C1 segment of cervical spinal cord (tissue), 14 donors: ENCODE measurements at places on chromosomes 2 and 18.

- DNase-seq, result no peak
Measured at GRCh38 chr2:190822043-190822442, 58.6 kb upstream of the GLS start.

DNA sequence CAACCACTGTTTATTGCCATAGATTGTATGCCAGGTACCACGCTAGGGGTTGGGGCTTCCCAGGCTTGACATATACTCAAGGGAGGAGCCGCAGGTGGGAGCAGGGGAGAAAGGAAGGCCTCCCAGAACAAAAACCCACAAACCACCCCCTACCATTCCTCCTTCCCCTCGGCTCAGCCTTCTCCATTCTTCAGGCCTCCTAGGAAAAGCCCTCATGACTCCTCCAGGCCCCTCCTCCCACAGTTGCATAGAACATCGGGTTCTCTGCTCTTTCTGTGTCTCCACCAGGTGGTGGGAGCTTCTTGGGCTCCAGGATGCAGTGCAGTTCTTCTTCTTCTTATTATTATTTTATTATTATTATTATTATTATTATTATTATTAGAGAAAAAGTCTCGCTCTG lies 80.3 kb downstream of the ZFP36L2 start:
- no peak for DNase-seq

DNA sequence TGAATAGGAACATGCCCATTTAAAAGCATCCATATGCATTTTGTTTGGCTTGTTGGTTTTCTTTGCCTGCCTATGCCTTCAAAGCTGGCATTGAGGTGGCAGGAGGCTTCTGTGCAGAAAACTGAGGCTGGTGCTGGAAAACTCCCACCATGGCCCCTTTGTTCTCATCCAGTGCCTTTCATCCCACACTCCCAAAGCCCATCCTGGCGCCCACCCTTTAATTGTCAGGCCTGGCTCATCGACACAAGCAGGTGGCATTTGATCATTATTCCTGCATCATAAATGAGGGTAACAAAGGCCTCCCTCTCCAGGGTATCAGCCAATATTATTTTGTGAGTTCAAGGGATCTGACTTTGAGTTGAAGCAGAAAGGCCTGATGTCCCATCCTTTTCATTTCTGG lies 24.7 kb upstream of the ANXA4 start:
- no peak for DNase-seq

GRCh38 chr2:43196768-43197587 lies 29.4 kb downstream of the ZFP36L2 start:
- no peak for DNase-seq

- DNase-seq, result peak; percentile 60
Measured at GRCh38 chr2:71545572-71546274, 92.4 kb downstream of the DYSF start.
